ENCODE measurements at places on chromosomes 1 and 21.

- DNase-seq, result no peak
Observed at GRCh38 chr1:110316735-110317134, 22.4 kb upstream of the RBM15 start.

GRCh38 chr1:219659005-219659600, 46.2 kb upstream of the ZC3H11B start:
- no peak for DNase-seq

DNA sequence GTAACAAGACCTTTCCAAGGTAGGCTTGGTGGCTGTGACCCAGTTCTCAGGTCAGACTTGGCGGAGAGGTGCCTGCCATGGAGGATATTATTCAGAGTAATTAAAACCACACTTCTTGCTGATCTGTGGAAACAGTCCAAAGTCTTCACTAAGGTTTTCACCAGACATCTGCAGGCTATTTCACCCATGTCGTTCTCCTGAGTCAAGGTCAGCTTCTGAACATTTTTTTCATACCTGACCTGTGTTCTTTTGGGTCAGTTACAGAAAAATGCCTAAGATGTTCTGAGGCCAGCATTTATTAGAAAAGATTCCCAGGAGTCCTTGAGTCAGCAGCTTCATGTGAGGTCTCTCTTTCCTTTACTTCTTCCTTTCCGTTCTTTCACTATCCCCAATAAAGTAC, 54.9 kb downstream of the RGL1 start:
- no peak for DNase-seq

DNA sequence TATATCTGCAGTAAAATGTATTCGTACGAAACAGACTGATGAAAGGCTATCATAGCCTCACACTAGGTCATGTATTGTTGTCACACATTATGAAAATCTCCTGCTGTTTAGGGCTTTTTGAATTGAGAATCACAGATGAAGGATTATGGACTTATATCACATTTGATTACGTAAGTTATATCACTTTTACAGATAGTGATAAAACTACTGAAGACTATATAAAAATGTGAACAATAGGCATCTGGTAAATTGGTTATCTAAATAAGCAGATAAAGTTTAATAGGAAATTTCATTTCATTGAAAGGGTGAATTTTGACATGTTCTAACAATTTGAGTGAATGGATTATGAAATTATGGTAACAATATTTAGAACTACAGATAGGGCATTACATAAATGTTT, 20.0 kb downstream of the LAMC1 start:
- no peak for DNase-seq

DNA sequence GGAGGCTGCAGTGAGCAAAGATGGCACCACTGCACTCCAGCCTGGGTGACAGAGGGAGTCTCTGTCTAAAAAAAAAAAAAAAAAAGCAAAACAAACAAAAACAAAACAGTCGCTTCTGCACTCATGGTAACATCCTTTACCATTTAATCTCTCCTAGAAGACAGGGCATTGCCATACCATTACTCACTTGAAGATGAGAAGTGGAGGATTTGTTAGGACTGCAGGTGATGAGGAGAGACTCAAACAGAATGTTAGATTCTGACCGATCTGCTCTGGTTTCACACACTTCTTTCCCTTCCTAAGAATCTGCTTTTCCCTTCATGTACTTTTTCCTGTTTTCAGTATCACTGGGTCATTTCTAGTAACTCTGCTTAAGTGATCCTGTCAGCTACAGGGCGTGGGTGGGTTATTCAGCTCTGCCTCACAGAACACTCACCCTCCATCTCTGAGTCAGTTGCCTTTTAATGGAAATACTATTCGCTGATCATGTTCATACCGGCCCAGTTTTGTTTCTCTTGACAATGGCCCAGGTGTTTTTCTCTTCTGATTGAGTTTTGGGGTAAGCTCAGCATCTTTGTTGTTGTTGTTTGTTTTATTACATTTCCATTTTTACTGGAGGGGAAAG, 148.0 kb upstream of the ERG start:
- DNase-seq, result no peak

DNA sequence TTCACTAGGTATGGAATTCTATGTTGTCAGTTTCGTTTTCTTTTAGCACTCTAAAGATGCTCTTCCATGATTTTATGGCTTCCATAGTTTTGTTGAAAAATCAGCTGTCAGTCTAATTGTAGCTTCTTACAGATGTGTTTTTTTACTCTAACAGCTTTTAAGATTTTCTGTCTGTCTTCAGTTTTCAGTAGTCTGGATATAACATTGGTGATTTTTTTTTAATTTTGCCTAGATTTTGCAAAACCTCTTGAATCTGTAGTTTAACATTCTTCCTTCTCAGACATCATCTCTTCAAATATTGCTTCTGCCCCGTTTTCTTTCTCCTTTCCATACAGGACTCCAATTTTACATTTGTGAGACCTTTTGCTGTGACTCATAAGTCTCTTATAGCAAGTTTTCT, 17.9 kb upstream of the DYRK1A start:
- DNase-seq, result no peak

- DNase-seq, result no peak
Observed at GRCh38 chr1:185367218-185367617, 50.2 kb upstream of the IVNS1ABP start.

DNA sequence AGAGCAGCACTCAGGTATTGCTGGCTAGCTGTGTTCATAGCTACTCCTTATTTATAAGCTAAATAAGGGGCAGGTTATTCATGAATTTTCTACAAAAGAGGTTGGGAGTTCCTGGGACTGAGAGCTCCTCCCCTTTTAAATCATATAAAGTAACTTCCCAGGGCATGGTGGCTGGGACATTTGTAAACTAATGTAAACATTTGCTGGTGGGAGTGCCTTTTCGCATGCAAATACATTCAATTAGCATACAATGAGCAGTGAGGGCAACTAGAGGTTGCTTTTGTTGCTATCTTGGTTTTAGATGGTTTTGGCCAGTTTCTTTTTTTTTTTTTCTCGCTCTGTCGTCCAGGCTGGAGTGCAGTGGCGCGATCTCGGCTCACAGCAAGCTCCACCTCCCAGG, 43.4 kb downstream of the GNPAT start:
- DNase-seq, result no peak

- no peak for DNase-seq
Observed at GRCh38 chr1:231236938-231237337, 4.1 kb upstream of the GNPAT start.

- DNase-seq, result no peak
Observed at GRCh38 chr21:42066521-42066920, 4.6 kb upstream of the UMODL1 start.

GRCh38 chr21:31201144-31201543, 142.9 kb downstream of the TIAM1 start:
- DNase-seq, result no peak

GRCh38 chr1:198699167-198700015, 60.6 kb downstream of the PTPRC start:
- DNase-seq, result peak; percentile 38

- no peak for DNase-seq
Observed at GRCh38 chr21:29523646-29524045, 224.9 kb downstream of the BACH1 start.

DNA sequence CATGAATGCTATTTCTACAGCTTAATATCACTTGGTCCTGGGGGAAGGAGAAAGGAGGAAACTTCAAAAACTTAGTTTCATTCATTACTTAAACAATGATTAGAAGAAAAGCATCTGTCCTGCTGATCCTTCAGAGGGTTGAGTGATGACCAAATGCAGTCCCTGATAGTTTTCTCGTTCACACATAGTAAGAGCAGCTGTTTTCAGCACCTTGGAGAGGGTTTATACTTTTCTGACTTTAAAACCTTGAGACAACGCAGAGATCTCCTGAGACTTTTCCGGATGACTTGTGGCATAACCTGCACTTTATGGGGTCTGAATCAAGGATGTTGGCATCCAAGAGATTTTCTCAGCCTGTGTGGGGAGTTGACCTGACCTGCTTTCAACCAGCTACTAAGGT, 94.0 kb upstream of the KCND3 start:
- no peak for DNase-seq

- no peak for DNase-seq
Observed at GRCh38 chr1:233791721-233792120, 112.8 kb upstream of the SLC35F3 start.

- no peak for DNase-seq
Observed at GRCh38 chr1:12014141-12014991, 4.9 kb upstream of the MIIP start.

DNA sequence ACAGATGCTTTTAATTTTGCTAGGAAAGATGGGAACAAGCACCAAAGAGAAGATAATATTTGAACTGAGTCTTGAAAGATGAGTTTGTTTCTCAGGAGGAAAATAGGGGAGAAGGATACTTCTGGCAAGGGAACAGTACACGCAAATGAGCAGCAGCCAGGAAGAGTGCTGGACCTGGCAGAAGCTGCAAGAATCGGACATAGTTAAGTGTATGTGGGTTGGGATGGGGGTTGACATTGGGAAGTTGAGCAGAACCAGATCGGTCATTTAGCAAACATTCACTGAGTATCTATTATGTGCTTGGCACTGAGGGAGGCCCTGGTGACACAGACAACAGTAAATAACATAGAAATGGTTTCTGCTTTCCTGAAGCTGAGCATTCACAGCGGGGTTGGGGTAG, 198.8 kb downstream of the PLPP3 start:
- no peak for DNase-seq

Measured in A549 (cell line).